ENCODE measurements at places on chromosomes 5 and 9.

DNA sequence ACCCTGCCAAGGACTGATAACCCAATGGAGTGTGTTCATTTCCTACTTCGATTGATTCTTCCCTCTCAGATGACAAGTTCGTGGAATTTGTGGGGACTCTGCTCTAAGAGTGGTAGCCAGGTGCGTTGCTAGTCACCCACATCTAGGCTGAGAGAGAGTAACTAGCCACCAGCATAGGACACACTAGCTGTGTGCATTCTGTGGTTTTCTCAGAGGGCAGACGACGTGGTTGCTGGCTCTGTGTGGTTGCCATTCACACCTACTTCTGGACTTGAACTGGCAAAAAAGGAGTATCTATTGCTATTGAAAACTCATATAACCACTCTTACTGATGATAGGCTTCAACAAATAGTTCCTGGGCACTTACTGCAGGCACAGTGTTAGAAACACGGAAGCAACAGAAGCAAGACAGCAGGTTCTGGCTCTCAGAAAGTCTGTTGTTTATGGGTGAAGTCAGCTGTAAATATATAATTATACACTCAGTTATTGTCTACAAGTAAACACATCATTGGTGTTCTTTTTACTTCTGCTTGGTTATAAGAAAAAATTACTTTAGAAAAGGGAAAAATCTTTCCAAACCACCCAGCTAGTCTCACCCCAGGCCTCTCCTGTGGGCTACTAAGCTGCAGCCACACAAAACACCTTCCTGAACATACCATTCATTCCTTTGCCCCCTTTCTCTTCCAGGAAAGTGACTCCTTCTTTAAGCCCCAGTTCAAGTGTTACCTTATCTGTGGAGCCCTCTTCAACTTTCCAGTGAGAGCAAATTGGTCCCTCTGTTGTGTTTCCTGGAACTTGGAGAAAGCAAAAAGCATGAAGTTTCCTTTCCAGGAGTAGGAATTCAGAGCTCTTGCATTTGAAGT lies 151.1 kb upstream of the HAPLN1 start:
- DNase-seq: no peak

- DNase-seq: no peak
Observed at GRCh38 chr5:71874521-71874920, 155.4 kb downstream of the CARTPT start.

GRCh38 chr9:133717113-133718031 lies 20.8 kb downstream of the SARDH start:
- no peak for DNase-seq

GRCh38 chr9:104997536-104997935 lies 69.6 kb upstream of the ABCA1 start:
- DNase-seq: no peak

DNA sequence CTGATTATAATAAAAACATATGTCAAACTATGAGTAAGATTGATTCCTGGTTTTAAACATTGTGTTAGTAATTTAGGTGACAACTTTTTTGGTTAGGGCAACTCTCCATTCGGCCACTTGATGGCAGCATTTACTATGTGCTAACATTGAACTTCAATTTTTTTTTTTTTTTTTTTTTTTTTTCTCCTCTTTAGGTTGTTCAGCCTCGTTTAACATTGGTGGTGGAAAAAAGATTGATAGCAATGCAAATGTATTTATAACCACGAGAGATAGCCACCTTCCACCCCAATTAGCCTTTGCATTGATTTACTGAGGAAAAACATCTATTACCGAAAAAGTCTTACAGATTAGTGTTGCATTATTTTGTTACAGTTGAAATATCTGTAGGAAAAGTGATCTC lies 159.1 kb downstream of the CSNK1G3 start:
- DNase-seq: no peak

DNA sequence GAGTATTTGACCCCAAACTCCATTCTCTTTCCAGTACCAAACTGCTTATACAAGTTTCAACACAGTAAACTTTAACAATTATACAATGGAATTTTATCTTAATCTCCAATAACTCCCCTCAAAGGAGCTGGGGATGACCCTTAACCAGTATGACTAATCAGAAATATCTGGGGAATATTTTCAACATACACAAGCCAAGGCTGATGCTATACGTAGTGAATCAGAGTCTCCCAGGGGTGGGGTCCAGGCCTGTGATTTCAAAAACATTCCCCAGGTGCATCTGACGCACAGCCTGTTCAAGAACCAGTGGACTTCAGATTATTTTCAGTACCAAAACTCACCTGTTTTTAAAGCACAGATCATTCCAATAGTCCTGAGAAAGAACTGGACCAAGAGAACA lies 11.8 kb upstream of the SEMA5A start:
- no peak for DNase-seq

- DNase-seq: no peak
Observed at GRCh38 chr9:114271556-114272510, 51.1 kb upstream of the ORM1 start.

GRCh38 chr5:181170237-181170825 lies 22.9 kb downstream of the OR2V2 start:
- no peak for DNase-seq

- no peak for DNase-seq
Observed at GRCh38 chr5:152422081-152422480, 17.0 kb upstream of the NMUR2 start.

GRCh38 chr5:125214080-125214479 lies 467.6 kb upstream of the ZNF608 start:
- no peak for DNase-seq

DNA sequence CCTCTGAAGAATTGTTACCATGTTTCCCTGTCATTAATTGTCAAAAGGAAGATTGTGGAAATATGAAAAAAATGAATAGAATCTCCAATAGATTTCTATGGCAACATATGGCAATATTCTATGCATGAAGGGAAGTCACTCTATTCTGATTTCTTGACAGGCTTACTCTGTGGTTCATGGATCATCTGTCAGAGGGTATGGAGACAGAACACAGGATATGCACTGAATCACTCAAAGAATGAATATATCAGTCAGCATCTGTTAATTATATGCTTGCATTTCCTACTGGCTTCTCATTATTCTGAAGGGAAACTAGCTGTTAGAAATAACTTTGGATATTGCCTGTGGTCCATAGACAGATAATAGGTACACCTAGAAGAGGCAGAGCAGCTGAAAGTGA lies 918.9 kb downstream of the DTWD2 start:
- DNase-seq: no peak

GRCh38 chr9:91817106-91817492 lies 132.9 kb downstream of the ROR2 start:
- DNase-seq: no peak

DNA sequence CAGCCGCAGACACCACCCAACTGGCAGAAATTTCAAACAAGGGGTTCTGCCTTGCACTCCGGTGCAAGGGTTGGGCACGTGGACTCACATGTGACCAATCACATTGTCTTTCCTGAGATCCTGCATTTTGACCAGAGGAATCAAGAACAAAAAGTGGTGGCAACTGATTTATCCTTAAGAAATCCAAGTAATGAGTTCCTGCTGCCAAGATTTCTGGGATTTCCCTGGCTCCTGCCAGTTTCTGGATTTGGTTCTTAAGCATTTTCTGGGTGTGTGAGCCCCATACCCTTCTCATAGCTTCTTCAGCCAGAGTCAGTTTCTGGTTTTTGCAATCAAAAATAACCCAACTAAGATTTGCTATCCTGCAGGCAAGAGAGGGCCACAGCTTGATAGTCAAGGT lies 17.4 kb upstream of the KCNIP1 start:
- DNase-seq: no peak

Measured in activated CD8-positive, alpha-beta memory T cell treated with anti-CD3 and anti-CD28 coated beads for 1 hour (primary cell).